ENCODE measurements at places on chromosomes 2 and 18. TPM values are rescaled to one million over a fixed set of nuclear protein-coding genes. Genes with fewer than 3 reads are reported as not detected.

- no peak for DNase-seq
Observed at GRCh38 chr2:129891341-129892320, 87.8 kb upstream of the RAB6C start.

DNA sequence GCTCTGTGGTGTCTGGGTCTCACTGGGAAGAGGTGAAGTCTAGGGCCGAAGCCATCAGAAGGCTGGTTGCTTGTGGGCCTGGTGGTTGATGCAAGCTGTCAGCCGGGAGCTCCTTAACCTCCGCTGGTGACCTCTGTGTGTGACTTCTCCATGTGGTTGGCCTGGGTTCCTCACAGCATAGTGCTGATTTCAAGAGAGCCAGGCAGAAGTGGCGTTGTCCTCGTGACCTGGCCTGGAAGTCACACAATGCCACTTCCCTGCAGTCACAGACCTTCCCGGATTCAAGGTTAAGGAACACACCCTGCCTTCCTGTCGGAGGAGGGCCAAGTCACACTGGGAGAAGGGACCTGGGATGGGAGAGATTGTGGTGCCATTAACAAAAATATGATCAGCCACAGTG, 303.7 kb upstream of the HS6ST1 start:
- no peak for DNase-seq

GRCh38 chr18:79624356-79625170, 55.0 kb upstream of the CTDP1 start:
- no peak for DNase-seq

DNA sequence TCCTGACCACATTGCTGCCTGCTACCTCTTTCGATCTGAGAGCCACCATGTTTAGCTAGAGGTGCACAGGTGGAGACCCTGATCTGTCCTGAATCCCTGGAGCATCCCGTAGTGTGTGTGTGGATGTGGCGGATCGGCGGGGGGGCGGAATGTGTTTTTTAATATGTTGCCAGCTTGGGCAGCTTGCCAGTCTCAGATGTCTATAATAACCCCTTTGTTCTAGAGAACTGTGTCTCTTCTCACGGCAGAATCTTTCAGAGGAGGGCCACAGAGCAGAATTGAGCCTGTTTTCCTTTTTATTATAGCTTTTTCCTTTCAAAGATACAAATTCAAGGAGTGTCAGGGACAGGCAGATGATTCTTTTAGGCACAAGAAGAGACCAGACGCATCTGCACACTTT, 934.1 kb upstream of the KLHL29 start:
- DNase-seq, result no peak

- no peak for DNase-seq
Observed at GRCh38 chr18:43524260-43524659, 247.0 kb upstream of the SYT4 start.

The SERPINB2 gene
- total RNA-seq, result 86.7 TPM

The TSPYL6 gene
- not detected for total RNA-seq

The EGR4 gene
- total RNA-seq, result not detected
